ENCODE measurements at places on chromosomes 11 and 22.

GRCh38 chr22:46303347-46303965, 6.8 kb downstream of the GTSE1 start:
- DNase-seq: no peak

DNA sequence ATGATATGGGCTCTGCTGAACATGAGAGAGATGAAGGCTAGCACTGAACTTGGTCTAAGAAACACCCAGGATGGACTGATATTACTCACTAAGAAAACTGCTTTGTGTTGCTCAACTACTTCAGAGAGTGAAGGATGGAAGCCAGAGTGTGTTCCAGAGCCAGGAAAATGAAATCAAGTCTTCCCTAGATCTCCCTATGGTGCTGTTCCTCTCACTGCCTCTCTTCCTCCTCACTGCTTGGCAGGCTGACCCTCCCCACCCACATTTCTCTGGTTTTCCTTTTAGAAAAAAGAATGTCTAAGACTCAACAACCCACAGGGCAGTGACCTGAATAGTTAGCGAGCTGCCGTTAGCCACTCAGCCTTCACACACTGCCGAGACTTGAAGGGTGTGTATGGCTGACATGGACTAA, 65.6 kb downstream of the CCDC81 start:
- no peak for DNase-seq

DNA sequence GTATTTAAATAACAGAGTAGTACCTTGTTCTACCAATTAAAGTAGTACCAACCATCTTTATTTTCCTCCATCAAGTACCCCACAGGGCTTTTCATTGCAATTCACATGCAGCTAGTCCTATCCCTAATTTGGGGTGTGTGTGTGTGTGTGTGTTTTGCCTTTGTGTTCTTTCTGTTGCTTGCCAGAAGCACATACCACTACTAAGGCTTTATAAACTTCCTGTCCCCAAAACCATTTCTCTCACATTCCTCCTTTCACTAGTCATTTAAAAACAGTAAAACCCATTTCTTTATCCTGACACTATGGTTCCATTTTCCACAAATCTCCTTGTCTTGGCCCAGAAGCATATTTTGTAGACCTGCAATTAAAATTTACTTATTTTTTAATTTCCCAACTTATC, 54.6 kb downstream of the SLC36A4 start:
- no peak for DNase-seq

DNA sequence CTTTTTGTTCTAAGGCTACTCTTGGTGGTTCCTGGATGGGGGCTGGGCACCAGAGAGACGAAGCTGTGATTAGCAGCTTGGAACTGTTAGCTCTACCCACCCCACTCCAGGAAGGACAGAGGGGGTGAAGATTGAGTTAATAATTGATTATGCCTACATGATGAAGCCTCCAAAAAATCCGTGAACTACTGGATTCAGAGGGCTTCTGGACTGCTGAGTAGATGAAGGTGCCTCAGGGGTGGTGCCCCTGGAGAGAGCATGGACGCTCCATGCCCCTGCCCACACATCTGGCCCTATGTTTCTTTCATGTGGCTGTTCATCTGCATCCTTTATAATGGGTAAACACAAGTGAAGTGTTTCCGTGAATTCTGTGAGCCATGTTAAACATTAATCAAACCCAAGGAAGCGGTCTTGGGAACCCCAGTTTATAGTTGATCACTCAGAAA, 47.3 kb upstream of the CYP2D6 start:
- DNase-seq: no peak

GRCh38 chr11:121374286-121374985, 77.7 kb upstream of the SORL1 start:
- no peak for DNase-seq
